ENCODE measurements at places on chromosomes 1 and 21.

GRCh38 chr1:147598621-147599361, 57.5 kb downstream of the BCL9 start:
- DNase-seq, result no peak

DNA sequence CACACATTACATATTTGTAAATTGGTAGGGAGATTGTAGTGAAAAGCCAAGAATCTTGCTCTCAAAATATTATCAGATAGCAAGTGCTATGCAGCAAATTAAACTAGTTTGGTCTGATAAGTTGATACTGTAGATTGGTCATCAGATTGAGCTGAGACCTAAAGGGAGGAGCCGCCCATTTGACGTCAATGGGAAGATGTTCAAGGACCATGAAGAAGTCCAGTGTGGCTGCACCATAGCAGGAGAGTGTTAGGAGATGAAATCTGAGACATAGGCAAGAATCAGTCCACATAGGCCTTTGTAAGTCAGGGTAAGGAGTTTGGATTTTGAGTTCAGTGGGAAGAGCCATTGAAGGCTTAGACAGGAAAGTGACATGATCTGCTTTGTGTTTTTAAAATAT, 16.3 kb downstream of the ZMPSTE24 start:
- DNase-seq, result no peak

DNA sequence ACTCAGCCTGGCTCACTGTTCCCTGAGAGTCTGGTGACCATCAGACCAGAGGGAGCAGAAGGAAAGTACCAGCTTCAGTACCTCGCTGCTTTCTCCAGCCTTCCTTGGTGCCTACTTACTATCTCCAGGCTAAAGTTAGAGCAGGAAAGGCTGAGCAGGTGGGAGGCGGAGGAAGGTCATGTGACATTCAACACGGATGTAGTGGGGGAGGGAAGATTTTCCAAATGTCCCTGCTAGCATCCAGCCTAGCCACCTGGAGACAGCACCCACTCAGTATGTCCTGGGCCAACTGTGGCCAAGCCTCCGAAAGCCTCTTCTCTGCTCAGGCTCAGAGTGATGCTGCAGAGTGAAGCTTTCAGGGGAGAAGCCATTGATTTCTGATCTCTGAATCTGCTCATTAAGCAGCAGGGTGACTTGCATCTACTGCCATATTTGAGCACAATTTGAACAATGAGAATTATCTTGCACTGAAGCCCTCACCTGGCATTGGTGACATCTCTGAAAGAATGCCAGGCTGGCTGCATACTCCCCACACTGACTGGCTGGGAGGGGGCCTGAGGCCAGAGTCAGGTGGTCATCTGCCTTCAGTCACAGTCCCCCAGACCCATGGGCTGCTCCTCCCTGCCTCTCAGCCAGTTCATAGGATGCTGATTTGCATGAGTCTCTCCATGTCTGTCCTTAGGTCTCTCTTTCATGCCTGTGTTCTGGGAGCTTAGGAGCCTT, 86.2 kb downstream of the KCND3 start:
- no peak for DNase-seq

DNA sequence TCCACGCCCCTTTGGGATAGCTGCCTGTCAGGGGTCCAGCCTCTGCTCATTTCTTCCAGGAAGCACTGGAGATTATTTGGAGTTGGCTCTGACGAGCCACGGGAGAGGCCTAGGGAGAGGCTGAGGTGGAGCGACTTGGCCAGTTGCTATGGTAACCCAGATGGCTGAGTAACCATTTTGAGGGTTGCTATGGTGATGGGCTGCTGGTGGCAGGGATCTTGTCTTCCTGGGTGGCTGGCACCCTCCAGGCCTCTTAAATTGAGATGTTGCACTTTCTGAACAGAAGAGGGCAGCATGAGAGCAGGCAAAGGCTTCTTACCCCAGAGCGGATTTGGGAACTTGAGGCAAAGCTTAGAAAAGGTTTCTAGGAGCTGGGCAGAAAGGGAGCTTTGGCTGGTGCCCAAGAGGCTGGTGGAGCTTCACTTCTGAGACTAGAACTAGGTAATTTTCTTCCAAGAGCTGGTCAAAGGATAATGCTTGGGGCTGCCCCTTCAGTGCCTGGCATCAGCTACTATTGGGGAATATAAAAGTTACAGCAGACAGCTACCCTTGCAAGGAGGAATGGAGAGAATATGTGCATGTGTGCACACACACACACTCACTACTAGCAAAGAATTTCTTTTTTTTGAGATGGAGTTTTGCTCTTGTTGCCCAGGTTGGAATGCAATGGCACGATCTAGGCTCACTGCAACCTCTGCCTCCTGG, 72.5 kb downstream of the NDUFS5 start:
- peak; percentile 20 for DNase-seq

- DNase-seq, result no peak
These were observed 38.1 kb downstream of the MRAP start for GRCh38 chr21:32336711-32337110.

DNA sequence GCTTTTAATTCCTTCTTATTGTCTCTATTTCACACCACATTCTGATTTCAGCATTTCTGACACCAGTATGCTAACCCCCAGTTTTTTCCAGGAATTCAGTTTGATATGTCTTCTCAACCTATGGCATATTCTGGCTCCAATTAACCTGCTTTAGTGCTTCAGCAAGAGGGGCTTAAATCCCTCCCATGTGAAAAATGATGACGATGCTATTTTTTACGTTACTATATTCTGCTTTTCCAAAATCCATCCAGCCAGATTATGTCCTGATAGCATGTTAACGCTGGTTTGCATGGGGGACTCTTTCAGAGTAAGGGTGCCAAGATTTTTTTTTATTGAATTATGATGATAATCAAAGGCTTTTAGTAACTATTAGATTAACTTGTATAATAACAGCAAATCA, 163.3 kb upstream of the ADAMTS5 start:
- no peak for DNase-seq

Data from activated naive CD4-positive, alpha-beta T cell (primary cell).